Uterus (tissue), 4 donors: ENCODE measurements at places on chromosomes 3 and 15. TPM values are rescaled to one million over a fixed set of nuclear protein-coding genes. Genes with fewer than 3 reads are reported as not detected.

- peak; percentile 46 for DNase-seq
Measured at GRCh38 chr15:92069308-92070250, 216.1 kb downstream of the SLCO3A1 start.

GRCh38 chr15:59002418-59002859, 15.0 kb downstream of the RNF111 start:
- DNase-seq: no peak

DNA sequence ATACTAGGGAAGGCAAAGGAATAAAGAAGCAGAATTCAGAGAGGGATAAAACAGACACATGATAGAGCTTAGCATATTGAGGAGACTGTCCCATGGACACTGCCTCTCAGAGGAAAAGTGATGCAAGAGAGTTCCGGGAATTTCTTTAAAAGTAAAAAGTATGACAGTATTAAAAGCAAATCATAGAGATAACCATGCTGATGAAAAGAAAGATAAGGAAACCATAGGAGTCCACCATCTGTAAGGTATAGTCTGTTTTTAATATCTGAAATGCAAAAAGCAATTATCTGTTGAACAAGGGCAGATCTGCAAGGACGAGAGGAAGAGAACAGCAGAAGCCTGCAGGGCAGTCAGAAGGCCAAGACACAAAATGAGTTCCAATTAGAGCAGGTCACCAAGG, 495.9 kb upstream of the GOLIM4 start:
- no peak for DNase-seq

The KLHL6 gene
- total RNA-seq: 1.4 TPM

The CLDN1 gene
- 62.1 TPM for total RNA-seq

The FETUB gene
- not detected for total RNA-seq

DNA sequence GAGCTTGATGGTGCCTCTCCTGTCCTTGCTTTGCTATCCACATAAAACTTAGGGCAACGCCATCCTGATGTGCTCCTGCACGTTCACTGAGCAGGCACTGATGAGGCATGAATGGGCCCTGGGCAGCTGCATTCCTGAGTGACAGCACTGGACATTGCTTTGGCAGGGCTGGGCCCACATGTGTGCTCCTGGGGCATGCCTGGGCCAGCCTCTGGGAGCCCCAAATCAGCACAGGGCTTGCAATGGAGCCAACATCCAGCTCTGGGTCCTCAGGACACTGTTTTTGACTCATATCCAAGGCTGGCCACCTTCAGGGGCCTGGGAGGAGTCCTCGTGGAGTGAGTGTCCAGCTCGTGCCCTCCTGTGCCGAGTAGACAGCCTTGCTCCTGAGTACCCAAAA, 5.9 kb upstream of the TKT start:
- no peak for DNase-seq

- DNase-seq: no peak
Measured at GRCh38 chr15:38247336-38247735, 5.3 kb upstream of the SPRED1 start.

The TRH gene
- not detected for total RNA-seq

- no peak for DNase-seq
Measured at GRCh38 chr15:53586799-53587198, 172.7 kb downstream of the WDR72 start.

GRCh38 chr15:59335207-59335786, 37.4 kb downstream of the MYO1E start:
- DNase-seq: no peak

- DNase-seq: no peak
Measured at GRCh38 chr15:90208356-90208755, 7.2 kb downstream of the SEMA4B start.

DNA sequence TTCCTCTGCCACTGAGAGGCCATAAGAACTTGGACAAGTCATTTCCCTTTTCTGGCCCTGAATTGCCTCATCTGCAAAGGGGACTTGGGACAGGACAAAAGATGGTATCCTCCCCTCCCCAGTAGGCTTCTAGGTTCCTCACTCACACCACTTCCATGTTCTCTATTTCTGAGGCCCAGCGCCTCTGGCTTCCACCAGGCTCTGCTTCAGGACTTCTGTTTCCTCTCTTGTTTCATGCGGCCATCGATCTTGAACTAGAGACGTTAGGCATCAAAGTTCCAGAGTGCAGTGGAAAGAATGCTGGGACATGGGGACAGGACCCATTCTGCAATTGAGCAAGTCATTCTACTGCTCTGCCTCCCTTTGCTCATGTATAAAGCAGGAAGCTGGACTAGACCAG, 1.7 kb downstream of the TM4SF4 start:
- DNase-seq: no peak

GRCh38 chr15:78149805-78150751, 916 bp downstream of the IDH3A start:
- DNase-seq: no peak

GRCh38 chr3:136860541-136860940, 1.5 kb upstream of the NCK1 start:
- no peak for DNase-seq

The MITF gene
- 65.3 TPM for total RNA-seq

DNA sequence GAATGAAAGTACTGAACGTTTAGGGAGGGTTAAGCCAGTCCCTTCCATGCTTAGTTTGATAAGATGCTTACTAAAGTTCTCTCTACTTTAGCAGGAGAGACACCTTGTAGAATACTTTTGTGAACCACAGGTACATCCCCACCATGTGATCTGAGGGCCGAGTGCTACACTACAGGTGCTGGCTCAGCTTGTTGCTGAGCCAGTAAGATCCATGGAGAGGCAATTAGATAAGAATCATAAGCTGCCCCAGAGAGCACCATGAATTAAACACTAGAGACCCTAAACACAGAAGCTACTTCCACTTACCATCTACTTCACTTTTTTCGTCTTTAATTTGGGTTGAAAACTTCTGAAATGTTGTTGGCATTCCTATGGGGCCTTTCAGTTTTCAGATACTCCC, 70.5 kb upstream of the GOLGA8B start:
- DNase-seq: no peak

- no peak for DNase-seq
Measured at GRCh38 chr3:34155666-34156065, 357.2 kb downstream of the PDCD6IP start.

GRCh38 chr3:52331091-52331490, 15.0 kb downstream of the DNAH1 start:
- no peak for DNase-seq

The CRBN gene
- 207 TPM for total RNA-seq

GRCh38 chr15:72141171-72142084, 23.2 kb downstream of the SENP8 start:
- no peak for DNase-seq

The MINAR1 gene
- total RNA-seq: 2.9 TPM

- DNase-seq: no peak
Measured at GRCh38 chr3:142498397-142499180, 50.8 kb upstream of the XRN1 start.

DNA sequence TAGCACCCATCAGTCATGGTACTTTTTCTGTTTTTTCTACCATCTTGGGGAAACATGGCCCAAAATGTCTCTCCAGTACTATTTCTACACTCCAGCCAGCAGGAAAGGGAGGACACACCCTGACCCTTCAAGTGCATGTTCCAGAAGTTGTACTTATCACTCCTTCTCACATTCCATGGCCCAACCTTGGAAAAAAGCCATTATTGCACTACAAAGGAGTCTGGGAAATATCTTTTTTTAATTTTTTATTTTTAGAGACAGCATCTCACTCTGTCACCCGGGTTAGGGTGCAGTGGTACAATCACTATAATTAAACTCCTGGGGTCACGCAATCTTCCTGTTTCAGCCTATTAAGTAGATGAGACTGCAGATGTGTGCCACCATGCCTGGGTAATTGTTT, 100.0 kb upstream of the PPP2R3A start:
- DNase-seq: no peak
